ENCODE measurements at places on chromosomes 5 and 9.

DNA sequence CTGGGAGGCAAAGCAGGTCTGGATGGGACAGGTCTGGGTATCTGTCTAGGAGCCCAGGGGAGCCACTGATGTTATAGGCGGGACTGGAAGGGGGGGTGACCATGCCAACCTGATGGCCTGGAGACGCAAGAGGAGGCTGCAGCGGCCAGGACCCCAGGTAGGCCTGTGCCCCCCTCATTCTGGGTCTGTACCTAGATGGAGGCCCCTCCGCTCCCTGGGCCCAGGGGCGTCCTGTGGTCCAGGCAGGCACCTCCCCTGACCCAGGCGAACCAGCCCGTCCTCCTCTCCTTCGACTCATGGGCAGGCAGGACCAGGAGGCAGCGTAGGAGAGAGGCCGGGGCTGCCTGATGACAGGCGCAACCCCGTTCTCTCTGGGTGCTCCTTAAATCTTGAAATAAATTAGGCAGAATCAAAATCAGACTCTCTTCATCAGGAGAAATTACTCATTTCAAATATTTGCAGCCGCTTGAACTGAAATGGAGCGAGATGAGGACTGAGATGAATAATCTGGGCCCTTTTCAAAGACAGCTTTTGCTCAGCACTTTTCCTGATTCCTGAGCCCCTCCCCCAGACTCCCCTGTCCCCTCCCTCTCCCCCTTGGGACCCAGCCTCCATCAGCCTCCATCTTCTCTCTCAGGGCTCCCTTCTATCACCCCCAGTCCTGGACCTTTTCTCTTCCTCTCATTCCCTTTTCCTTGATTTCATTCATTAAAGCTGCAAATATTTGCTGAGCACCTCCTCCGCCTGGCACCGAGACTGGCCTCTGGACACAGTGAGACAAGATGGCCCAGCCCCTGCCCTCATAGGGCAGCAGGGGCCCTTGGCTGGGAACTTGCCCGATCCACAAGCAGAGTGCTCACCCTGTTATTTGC lies 46.8 kb upstream of the IER5L start:
- DNase-seq = no peak

- no peak for DNase-seq
Measured at GRCh38 chr5:149456597-149457392, 77.7 kb upstream of the IL17B start.

DNA sequence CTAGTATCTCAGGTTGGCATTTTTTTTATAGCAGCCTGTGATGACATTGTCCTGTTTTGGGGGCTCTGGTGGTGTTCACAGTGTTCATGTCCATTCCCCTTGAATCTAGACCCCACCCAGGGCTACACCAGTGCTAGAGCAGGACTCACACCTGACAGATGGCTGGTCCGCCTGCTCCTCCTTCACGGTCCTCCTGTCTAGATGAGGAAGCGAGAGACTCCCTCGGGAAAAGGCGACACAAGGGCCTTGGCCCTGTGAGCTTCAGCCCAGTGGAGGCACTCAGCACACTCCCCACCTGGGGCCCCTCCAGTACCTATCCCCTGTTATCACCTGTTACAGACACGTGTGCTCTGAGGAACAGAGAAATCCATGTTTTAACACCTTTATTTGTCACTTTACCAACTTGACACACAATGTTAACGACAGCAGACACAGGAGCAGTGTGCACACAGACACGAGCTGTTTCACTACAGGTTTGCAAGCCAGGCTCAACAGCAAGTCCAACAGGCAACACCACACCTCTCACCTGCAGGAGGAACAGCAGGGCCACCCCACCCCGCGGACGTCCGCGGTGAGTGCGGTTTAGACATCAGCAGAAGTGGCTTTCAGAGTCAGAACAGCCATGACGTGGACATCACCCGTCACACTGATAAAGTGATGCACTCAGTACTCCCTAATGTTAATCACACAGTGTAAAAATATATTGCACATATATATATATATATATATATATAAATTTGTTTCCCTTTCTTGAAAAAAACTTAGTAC lies 33.5 kb downstream of the TPPP start:
- DNase-seq = no peak

DNA sequence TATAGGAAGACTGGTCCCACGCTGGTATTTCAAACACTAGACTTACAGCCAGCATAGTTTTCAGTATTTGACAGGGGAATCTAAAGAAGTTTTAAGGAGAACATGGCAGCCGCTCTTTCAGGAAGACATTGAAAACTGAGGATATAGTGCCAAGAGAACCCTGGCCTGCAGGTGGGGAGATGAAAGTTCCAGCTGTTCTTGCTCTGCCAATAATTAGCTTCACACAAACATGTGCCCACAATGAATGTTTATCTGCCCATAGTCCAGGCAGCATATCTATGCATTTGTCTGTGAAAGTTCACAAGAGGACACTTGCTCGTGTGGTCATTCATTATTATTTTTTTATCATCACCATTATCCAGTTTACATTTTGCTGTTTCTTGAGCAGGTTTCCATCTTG lies 47.6 kb upstream of the AGXT2 start:
- no peak for DNase-seq

GRCh38 chr5:111168608-111169007 lies 55.6 kb upstream of the CAMK4 start:
- no peak for DNase-seq

DNA sequence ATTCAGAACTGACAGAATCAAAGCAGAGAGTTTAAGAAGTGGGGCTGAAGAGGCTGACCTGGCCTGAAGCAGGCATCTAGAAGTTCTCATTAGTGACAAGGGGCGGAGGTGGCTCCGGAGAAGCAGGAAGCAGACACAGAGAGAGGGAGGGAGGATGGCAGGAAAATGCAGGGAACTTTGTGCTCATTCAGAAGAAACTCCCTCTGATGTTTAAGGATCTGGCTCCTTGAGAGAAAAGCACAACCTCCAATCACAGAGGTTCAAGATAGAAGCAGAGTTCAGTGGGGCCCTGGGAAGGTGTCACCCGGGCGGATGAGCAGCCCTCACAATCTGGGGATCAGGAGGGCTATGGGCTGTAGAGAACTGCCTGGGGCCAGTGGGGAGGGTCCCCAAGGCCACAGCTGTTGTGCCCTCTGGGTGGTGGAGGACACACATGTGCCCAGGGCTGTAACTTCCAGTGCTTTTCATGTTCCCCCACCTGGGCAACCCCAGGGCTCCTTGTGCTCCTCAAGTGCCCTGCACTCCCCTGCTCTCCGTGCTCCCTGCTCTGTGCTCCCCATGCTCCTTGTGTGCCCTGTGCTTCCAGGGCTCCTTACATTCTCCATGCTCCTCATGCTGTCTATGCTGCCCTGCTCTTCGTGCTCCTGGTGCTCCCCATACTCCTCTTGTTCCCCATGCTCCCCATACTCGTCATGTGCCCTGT lies 51.4 kb downstream of the TRIP13 start:
- DNase-seq = no peak

- DNase-seq = no peak
Measured at GRCh38 chr9:4339836-4340560, 40.1 kb upstream of the GLIS3 start.

- no peak for DNase-seq
Measured at GRCh38 chr5:1060535-1060981, 51.3 kb downstream of the SLC12A7 start.

DNA sequence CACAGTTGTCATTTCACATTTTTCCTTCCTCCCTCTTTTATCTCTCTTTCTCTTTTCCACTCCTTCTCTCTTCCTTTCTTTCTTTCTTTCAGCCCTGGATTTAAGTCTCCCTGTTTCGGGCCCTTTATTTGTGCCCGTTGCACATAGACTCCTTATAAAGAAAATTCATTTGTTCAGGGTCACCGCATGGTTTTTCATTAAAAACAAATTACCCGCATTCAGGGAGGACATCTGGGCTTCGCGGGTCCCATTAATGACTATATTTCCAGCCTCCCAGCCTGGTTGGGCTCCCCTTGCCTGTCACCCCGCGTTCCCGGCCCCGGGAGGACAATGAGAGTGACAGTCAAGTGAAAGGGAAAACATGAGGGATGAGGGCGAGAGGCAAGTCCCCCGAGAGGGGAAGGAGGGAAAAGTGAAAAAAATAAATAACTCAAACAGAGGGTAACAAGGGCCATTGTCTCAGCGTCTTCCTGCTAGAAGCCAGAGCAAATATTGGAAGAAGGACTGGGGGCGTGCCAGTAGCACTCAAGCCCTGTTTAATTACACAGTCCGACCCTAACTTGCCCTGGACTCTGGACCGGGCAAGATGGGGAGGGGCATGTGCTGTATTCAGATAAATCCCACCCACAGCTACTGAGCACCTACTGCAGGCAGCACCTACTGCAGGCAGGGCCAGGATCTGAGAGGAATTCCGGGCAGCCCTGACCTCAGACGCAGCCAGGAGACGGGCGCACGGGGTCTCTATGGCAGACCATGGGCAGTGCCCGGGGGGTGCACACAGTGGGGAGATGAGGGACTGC lies 166.2 kb downstream of the PAX5 start:
- DNase-seq = no peak

- DNase-seq = no peak
Measured at GRCh38 chr5:148151872-148152271, 16.5 kb upstream of the SPINK14 start.

DNA sequence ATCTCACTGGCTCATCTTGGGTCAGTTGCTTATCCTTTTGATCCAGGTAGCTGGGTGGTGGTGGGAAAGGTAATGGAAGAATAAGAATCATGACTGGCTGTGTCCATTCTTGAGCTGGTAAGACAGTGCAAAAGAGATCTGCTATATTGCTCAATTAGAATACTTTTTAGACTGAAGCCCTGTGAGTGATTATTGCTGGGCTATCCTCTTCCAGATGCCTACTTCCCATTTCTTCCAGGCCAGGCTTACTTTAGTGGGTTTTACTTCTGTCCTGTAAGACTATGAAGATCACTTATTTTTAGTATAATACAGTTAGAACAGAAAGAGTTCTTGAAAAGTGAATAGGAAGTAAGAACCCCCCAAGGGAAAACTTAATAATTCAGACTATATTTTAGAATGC lies 7.2 kb downstream of the MARCHF6 start:
- no peak for DNase-seq

- no peak for DNase-seq
Measured at GRCh38 chr5:86679529-86679928, 61.8 kb downstream of the COX7C start.

DNA sequence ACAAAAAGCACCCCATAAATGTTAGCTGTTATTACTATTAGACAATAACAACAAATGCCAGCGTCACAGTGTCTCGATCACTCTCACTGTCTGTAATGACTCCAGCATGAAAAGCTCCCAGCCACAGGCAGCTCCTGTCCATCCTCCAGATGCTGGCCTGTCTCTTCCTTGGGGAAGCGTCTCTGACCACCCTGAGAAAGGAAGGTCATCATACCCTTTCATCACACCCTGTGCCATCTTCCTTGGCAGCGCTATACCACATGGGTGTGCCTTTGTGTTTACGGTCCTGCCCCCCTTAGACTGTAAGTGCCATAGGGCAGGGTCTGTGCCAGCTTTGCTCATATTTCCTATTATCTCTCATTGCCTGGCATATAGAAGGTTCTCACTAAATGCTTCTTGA lies 90.6 kb downstream of the PRRT1B start:
- no peak for DNase-seq

DNA sequence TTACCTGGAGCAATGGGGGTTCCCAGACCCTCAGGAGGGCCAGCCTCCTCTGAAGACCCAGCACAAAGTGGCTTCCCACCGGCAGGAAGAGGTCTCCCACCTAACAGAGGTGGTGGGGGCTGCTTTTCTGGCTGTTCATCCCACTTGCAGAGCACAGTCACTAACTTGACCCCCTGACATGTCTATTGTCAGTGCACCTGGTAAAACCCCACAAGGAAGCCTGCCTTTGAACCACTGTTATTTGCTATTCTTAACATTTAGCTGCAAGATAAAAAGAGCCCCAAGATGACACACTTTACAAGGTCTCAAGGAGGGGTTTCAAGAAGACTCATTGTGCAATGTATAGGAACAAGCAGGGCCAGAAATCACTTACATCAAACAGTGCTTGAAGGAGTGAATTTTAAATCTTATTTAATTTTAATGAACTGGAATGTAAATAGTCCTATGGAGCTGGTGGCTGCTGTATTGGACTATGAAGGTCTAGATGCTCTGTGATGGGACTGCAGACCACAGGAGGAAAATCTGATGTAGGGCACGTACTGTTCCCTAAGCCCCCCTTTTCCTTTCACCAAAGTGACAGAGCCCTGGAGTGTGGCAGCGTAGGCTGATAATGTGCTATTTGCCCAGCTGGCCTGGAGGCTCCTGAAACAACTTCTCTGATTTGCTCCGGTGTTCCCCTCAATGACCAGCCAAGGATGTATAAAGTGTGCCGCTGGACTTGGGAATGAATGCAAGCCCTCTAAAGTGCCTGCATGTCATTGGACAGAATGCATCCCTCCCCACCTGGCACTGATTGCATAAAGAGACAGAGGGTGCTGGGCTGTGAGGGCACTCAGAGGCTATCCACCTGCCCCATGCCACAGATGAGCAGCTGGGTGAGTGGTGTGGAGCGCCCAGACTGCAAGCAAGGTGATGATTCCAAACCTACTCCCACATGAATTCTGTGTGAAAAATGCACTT lies 80.2 kb downstream of the PTPN3 start:
- no peak for DNase-seq

- no peak for DNase-seq
Measured at GRCh38 chr5:116037236-116037822, 5.1 kb downstream of the ARL14EPL start.
